ENCODE measurements at places on chromosomes 1 and 21. TPM values are rescaled to one million over a fixed set of nuclear protein-coding genes. Genes with fewer than 3 reads are reported as not detected.

The SNAPIN gene
- polyA plus RNA-seq: 34.2 TPM

The NRDC gene
- polyA plus RNA-seq: 37.2 TPM

The C1QB gene
- polyA plus RNA-seq: 225 TPM

The LRRC53 gene
- polyA plus RNA-seq: not detected

The NHLH1 gene
- polyA plus RNA-seq: 0.12 TPM

The ZNF648 gene
- polyA plus RNA-seq: 0.04 TPM

The FAM163A gene
- not detected for polyA plus RNA-seq

The ITLN2 gene
- polyA plus RNA-seq: 0.12 TPM

The OR6K3 gene
- not detected for polyA plus RNA-seq

The DNAJC8 gene
- polyA plus RNA-seq: 64.5 TPM

The ACTN2 gene
- 0.55 TPM for polyA plus RNA-seq

The SPRR2G gene
- not detected for polyA plus RNA-seq

The CELF3 gene
- 2.4 TPM for polyA plus RNA-seq

GRCh38 chr21:42480736-42481135 lies 15.3 kb downstream of the RSPH1 start:
- DNase-seq: no peak

DNA sequence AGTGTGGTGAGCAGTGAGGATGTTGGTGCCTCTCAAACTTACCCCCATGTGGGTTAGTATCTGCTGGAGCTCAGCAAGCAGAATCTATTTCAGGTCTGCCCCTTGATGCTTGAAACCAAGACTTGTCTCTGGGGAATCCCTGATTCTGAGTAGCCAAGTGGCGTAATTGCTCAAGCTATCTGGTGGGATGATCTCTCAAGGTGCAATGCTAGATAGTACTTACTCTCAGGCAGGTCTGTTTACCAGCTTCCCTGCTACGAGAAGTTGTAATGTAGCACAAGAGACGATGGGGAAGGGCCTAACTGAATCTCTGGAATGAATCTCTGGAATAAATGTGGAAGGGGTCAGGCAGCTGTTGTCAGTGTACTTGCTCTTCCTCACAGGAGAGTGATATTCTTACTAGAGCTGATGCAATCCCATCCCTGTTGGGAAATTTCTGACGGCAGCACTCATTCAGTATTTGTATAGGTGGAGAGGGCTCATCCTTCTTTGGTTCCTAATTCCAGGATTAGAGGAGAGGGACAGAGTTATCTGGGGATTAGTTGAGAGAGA lies 65.4 kb downstream of the MACF1 start:
- peak; percentile 85 for DNase-seq

DNA sequence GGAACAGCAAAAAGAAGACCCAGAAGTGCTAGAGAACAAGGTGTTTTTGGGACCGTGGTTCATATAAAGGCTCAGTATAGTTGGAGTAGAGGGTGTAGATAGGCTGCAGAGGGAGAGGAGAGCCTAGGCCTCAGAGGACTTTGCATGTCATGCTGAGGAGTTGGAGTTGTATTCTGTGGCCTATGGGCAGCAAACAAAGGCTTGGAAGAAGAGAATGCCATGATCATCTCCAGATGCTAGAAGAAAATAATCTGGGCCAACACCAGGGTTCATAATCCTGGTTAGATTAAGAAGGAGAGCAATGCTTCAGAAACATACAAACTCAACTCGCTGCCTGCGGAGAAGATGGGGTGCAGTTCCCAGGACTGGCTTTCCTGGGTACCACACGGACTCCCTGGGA lies 262.8 kb upstream of the USP24 start:
- no peak for DNase-seq

- DNase-seq: no peak
Measured at GRCh38 chr1:200671235-200671786, 1.6 kb upstream of the DDX59 start.

GRCh38 chr1:31259746-31260145 lies 20.1 kb upstream of the NKAIN1 start:
- no peak for DNase-seq

GRCh38 chr1:61334718-61335589 lies 252.6 kb downstream of the NFIA start:
- DNase-seq: peak; percentile 85

DNA sequence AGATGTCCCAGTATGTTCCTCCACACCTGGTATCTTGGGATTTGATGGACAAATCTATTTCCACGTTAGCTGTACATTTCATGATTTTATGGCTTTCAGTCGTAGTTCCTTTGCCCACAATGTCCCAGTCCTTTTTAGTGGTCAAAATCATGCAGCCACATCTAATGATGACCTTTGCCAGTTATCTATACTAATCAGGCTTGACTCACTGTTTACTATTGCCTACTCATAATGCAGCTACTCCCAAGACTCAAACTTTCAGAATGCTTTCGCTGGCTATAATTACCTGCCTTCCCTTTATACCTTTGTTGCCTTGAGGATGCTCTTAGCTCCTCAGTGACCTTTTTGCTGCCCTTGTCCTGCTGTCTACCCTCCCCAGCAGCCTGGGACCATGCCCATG lies 6.4 kb downstream of the NOS1AP start:
- no peak for DNase-seq

GRCh38 chr1:960363-961131 lies at the start of gene KLHL17:
TSS of gene KLHL17 (plus strand) at chr1:960584. CDS start at chr1:960694, 110 bp downstream.
- DNase-seq: no peak

- no peak for DNase-seq
Measured at GRCh38 chr1:164668491-164669400, 109.8 kb downstream of the PBX1 start.

- DNase-seq: no peak
Measured at GRCh38 chr1:232179896-232180778, 449.8 kb downstream of the SIPA1L2 start.

- no peak for DNase-seq
Measured at GRCh38 chr1:172607145-172607544, 51.8 kb upstream of the FASLG start.

DNA sequence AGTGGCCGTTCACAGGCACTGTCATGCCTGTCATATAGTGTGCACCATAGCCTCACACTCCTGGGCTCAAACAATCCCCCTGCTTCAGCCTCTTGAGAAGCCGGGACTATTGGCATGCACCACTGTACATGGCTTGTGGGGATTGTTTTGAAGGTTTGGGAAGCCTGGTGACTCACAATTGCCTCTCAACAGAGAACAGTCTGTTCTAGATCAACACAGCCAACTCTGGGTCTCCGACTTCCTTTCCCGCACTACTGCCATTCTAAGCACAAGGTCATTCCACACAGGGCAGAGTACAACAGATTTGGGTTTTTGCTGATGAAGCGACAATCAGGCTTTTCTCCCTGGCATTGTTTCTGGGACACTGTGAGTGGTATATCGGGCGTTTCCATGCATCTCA lies 15.5 kb upstream of the AHCTF1 start:
- DNase-seq: peak; percentile 88

GRCh38 chr1:240608707-240609106 lies 3.2 kb downstream of the GREM2 start:
- no peak for DNase-seq

GRCh38 chr1:37449936-37450335 lies 24.4 kb upstream of the ZC3H12A start:
- DNase-seq: no peak

DNA sequence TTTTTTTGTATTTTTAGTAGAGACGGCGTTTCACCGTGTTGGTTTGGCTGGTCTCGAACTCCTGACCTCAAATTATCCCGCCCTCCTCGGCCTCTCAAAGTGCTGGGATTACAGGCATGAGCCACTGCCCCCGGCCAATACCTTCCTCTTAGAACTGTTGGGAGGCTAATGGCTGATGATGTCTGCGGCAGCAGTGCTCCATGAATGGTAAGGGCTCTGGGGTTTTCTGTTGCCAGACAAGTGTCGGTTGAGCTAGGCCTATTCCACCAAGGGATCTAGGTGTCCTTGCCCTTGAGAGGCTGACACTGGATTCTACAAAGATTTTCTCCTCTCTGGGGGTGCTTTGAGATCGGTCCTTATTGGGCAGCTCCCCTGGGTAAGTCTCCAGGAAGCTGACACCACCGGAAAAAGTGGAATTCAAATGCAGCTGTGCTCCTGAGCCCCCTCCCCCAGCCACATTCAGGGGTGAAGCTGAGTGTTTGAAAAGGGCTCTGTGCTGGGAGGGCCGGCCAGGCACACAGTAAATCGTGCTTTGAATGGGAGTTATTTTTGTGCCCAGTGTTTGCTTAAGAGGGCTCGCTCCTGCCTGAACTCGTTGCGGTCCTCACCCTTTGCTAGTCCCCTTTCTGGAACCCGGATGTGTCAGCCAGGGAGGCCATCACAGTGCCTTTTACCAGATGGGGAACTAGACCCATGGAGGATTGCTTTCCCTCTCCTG lies 5.2 kb downstream of the SOX13 start:
- DNase-seq: no peak

GRCh38 chr1:114320586-114320985 lies 166.9 kb upstream of the SYT6 start:
- no peak for DNase-seq

DNA sequence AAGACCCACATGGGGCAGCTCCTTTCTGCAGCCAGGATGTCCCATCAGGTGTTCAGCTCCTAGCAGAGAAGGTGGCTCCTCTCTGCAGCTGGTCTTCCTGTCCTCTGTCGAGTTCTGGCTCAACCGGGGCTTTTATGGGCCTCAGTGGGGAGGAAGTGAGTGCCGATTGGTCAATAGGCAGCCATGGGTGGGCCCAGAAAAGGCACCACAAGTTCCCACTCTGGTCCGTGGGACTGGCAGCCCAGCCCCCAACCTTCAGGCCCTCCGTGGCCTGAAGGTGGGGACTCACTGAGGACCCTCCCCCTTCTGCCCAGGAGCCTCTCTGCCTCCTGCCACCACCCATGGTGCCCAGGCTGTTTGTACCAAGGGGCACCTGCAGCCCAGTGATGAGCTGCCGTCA lies 161.7 kb upstream of the DUSP10 start:
- DNase-seq: no peak

GRCh38 chr1:216222288-216222687 lies 201.0 kb downstream of the USH2A start:
- DNase-seq: no peak

GRCh38 chr21:15856813-15857212 lies 127.0 kb downstream of the USP25 start:
- DNase-seq: no peak

Data from sigmoid colon (tissue), 7 donors.